ENCODE measurements at places on chromosomes 6 and 20.

GRCh38 chr6:83193747-83194566, 800 bp downstream of the RWDD2A start:
- no peak for DNase-seq

- DNase-seq: peak; percentile 69
These were observed 73.9 kb downstream of the AHI1 start for GRCh38 chr6:135423649-135424128.

GRCh38 chr6:111979633-111980032, 74.3 kb upstream of the CCN6 start:
- no peak for DNase-seq

- DNase-seq: no peak
These were observed 771.0 kb downstream of the QKI start for GRCh38 chr6:164185471-164185871.

- no peak for DNase-seq
These were observed 266.0 kb upstream of the CITED2 start for GRCh38 chr6:139640448-139640847.

- peak; percentile 76 for DNase-seq
These were observed 7.2 kb upstream of the FAM50B start for GRCh38 chr6:3841711-3842565.

GRCh38 chr6:6282716-6283115, 37.7 kb downstream of the F13A1 start:
- DNase-seq: no peak

DNA sequence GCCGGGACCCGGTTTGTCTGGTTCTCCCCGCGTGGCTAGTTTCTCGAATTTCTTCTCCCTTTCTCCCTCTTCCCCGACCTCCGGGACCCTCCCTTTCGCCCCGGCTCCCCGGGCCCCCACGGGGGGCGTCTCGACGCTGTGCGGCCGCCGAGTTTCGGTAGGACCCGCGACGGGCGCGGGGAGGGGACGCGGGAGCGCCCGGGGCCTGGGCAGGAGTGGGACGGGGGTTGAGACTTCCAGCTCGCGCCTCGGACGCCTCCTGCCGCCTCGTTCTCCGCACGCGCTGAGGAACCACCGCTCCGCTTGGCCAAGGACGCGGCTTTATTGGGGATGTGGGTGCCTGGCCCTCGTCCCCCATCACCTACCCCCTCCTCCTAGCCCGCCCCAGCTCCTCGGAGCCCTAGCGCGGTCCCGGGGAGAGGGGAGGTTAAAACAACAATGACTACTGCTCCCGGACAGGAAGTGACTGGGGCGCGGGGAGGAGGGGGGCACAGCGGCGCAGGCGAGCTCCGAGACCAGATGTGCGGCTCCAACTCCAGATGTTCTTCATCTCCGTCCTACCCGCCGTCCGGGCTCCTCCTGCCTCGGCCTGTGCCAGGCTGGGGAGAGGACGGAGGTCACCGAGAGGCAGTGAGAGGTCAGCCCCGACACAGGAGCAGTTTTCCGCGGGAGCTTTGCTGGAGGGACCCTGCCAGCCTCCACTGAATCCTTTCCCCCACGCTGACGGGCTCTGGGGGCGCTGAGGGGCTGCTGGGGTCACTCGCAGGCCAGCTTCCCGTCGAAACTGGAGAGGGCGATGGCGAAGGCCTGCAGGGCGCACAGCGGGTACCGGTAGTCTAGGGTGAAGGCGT, 917 bp upstream of the TEAD3 start:
- peak; percentile 68 for DNase-seq

- DNase-seq: no peak
These were observed 619.0 kb downstream of the TFAP2A start for GRCh38 chr6:9795880-9796279.

DNA sequence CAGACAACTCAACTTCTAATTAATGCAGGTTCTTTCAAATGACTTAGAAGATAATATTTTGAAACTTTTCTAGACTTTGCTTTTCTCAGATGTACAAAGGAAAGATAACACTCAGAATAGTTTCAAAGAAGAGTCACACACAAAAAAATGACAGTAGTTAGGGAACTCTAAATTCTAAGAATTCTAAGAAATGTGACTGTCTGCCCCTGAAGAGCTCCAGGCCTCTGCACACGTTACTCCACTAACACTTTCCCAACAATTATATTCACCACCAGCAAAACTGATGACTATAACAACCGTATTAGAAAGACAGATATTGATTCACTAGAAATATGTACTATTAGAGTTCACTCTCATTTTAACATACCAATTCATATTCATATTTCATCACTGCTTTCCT, 133.3 kb upstream of the SMLR1 start:
- DNase-seq: no peak

GRCh38 chr6:139369568-139370282, 4.7 kb downstream of the CITED2 start:
- peak; percentile 83 for DNase-seq

DNA sequence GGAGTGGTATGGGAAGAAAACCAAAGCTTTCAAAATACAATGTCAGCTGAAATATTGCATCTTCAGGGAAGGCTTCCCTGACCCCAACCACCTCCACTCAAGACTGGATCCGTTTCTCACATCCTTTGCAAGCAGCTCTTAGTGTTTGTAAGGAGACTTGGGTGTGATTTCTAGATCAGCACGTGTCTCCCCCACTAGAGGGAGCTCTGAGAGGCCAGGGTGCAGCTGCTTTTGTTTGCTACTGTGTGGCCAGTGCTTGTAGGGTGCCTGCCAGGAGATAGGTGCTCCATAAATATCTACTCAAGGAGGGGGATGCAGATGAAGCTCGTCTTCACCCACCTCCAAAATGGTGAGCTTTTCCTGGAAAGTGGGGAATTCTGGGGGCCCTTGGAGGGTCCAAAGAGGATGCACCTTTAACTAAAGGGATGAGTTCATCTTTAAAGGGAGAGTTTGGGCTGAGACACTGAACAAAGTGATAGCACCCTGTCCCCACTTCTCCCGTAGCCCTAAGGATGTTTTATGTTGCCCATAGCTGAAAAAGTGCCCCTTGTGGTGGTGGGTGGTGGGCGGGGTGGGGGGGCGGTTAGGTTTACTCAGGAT, 52.6 kb upstream of the MAFB start:
- DNase-seq: peak; percentile 44

All from fibroblast of the aortic adventitia (primary cell).